ENCODE measurements at places on chromosomes 6 and 20.

DNA sequence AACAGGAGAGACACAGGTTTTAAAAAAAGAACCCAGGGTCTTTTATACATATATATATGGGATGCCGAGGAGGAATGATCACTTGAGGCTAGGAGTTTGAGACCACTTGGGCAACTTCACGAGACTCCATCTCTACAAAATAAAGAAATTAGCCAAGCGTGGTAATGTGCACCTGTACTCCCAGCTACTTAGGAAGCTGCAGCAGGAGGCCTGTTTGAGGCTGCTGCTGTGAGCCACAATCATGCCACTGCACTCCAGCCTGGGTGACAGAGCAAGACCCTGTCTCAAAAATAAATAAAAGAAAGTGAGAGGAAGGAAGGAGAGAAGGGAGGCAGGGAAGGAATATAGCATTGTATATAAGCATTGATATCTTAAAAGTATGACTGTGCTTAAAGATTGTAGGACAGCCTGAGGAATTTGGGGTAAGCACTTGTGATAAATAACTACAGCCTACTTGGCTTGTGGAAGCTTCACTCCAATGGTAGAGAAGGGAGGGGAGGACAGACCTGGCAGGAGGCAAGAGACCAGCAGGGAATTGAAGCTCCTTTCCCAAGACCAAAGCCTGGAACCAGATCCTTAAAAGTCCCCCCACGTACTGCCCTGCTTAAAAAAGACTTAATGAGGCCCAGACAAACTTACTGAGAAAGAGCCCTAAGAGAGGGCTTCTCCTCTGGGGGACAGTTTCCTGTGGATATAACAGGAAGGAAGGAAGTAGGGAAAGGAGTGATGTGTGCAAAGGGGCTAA is 2.5 kb upstream of the SNTA1 start:
- no peak for DNase-seq

DNA sequence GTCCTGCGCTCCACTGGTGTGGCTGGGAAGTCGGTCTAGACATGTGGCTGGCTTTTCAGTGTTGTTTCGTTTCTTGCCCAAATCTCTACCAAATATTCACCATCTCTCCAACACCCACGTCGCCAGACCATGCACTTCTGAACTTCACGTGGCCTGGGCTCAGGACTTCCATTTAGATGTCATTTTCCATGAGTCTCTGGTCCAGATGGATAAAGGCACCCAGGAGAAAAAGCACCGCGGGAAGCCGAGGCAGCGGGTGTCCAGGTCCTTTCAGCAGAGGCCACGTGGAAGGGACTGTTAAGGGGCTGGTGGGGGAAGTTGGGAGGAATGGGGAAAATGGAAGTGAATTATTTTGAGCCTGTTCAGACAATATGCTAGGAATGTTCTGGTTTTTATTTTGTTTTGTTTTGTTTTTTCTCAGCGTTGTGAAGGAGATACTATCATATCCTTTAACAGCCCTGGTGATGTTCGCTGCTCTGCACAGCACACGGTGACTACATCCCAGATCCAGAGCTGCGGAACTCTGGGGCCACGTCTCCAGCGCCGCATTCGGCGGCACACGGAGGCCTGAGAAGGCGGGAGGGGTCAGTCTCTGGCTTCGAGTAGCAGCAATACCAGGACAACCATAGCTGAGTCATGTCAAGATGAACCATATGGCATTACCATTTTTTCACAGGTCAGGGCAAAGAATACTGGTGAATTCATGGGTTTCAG is 230.3 kb downstream of the THBS2 start:
- no peak for DNase-seq

DNA sequence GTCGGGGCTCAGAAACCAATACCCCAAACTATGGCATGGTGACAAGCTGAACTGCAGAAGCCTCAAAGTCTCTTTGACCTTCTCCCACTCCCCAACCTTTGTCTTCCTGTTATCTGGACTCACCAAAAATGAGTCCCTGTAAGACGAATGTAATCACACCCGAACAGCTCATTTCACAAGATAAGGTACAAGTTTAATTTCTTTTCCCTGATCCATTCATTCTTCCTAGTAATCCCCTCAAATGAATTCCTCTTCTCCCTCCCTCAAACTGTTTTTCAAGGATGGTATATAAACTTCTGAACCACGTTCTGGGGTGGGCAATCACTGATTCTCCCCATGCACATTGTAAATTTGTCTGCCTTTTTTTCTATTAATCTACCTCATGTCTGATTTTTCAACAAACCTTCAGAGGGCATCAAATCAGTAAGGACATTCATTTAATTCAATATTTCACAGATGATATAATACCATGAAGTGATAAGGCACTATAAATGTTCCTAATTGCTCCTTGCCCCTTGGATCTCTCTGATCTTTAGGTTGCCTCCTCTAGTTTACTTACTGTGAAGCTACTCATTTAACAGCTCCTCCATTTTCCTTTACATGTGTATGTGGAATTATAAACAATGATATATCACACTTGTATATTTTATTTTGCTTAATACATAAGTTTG is 77.2 kb downstream of the OR2B2 start:
- DNase-seq: no peak

DNA sequence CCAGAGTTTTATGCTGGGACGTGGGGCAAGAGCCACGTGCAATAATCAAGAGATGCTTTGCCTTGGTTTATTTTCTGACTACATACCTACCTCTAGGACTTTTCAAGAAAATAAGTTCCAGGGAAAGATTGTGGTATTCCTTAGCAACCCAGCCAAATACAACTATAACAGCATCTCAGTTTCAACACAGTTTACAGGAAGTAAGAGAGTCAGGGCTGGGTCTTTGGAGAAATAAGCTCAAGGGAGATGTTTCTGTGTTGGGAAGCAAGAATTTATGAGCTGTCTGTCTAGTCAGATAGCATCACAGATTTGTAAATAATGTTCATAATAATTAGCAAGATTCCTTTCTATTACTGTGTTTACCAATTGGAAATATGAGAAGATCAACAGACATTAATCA is 35.1 kb downstream of the MAP3K5 start:
- DNase-seq: no peak

DNA sequence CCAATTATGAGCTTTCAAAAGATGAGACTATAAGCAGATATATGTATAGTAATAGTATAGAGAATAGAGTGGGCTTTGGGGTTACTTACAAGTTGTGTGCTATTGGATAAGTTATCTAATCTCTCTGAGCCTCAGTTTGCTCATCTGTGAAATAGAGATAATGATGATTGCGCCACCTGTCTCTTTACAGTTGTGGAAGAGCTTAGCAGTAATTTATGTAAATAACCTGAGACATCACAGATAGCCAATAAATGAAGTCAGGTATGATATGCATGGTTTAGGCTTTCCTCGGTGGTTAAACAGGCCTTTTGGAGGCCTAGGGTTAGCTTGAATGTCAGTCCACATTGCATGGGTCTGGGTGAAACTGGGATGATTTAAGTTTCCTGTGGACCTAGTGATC is 29.8 kb upstream of the SCUBE3 start:
- no peak for DNase-seq

GRCh38 chr6:45922728-45923351 is 92.8 kb downstream of the CLIC5 start:
- DNase-seq: peak; percentile 88

- DNase-seq: no peak
These were observed 122.6 kb upstream of the PLCB4 start for GRCh38 chr20:8946036-8946940.

GRCh38 chr6:106118835-106119431 is 32.8 kb downstream of the PRDM1 start:
- DNase-seq: no peak

DNA sequence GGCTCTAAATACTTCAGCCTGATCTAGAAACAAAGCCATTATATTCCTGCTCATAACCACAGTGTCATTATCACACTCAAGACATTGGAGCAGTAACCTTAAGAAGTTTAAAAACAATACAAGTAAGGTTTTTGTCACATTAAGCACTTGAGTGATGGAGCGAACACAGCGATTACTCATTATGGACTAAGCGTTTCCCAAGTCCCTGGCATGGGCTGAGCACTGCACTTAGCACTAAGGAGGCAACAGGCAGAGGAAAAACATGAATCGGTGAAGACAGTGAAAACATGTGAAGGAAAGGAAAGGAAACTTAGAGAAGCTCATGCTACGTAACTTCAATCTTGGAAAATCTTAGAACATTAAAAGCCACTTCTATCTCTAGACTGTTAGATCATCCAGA is 108.7 kb downstream of the SLC24A3 start:
- DNase-seq: no peak

DNA sequence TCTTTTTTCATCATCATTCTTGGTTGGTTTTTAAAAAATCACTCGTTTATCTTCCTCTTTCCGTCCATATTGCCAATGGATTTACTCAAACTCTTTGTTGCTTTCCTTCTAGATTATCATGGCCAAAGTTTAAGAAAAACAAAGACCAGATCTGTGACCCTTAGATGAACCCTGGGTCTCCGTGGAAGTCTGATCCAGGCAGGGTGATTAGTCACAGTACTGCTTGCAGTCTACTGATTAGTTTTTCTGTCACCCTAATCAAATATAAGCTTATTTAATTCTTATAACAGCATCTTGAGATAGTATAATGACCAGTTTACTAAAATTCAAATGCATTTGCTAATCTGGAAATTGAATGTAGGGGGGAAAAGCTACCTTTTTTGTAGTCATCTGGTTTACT is 6.0 kb upstream of the SMIM28 start:
- no peak for DNase-seq

GRCh38 chr20:47352332-47353238 is 3.9 kb downstream of the ZMYND8 start:
- DNase-seq: no peak

- DNase-seq: no peak
These were observed 257.5 kb downstream of the ADGB start for GRCh38 chr6:146856296-146856695.

- DNase-seq: no peak
These were observed 404 bp downstream of the CEP162 start for GRCh38 chr6:84227044-84227433.

DNA sequence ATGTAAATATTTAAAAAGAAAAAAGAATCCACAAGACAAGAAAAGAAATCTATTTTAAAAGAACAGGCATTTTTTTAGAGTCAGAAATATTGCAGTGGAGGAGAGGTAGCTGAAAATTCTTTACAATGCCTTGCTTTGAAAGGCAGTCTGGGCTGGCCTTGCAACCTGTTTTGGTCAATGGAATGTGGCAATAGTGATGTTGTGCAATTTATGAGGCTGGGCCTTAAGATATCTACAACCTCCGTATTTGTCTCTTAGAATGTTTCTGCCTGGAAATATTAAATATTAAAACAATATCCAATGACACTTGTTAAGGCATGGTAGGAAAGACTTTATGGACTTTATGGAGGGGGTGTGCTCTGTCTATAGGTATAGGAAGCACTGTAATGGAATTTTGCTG is 14.8 kb upstream of the SCGN start:
- no peak for DNase-seq

DNA sequence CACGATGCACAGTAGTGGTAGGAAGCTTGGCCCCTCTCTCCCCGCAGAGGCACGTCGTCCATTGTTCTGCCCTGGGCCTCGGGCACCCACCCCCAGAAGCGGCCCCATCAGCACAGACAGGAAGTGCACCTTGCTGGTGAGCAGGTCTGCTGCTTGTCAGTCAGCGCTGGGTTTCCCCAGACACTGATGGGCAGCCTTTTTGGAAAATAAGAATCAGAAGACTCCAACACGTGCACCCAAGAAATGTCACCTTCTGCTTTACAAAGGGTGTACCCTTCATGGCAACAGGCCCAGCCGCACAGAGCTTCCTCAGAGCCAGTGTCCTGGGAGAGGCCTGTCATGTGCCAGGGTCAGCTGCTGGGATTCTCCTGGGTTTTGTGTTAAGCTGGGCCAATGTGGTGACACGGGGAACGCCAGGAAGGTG is 34.7 kb upstream of the IRF4 start:
- DNase-seq: no peak

DNA sequence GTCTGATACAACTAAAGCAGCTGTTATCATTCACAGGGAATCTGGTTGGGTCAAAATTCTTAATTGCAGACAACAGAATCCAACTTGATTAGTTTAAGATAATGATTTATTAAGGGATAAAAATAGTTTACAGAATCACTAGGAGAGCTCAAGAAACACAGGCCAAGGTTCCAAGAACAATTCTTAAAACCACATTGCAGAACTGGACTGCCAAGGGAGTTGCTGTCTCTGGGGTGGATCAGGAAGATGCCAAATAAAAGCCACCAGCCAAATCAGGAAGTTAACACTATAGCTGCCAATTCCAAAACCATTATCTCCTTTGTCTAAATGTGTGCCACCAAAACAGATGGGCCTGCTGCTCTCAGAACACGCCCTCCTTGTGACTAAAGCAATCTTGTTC is 53.7 kb downstream of the NUDT3 start:
- DNase-seq: no peak

GRCh38 chr6:4125500-4125899 is 9.9 kb downstream of the ECI2 start:
- no peak for DNase-seq
